Umbilical cord (tissue), 2 donors: ENCODE measurements at places on chromosomes 1 and 21.

GRCh38 chr1:220487297-220487820 is 40.6 kb upstream of the MARK1 start:
- DNase-seq = no peak

DNA sequence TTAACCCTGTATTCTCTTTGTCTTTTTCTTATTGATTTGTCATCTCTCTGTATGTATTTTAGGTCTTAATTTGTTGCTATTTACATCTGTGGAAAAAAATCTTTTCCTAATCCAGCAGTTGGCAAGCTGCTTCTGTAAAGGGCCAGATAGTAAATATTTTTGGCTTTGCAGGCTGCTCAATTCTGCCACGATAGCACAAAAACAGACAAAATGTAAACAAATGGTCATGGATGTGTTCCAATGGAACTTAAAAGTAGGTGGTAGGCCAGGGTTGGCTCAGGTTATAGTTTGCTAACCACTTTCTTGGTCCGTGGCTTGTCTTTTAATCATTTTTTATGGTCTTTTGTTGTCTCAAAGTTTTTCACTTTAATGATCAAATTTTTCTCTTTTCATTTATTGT is 371.8 kb downstream of the HHAT start:
- no peak for DNase-seq

GRCh38 chr1:98277118-98277517 is 356.3 kb upstream of the DPYD start:
- peak; percentile 30 for DNase-seq

- DNase-seq = peak; percentile 50
These were observed 5.8 kb upstream of the PLA2G2D start for GRCh38 chr1:20125100-20125499.

GRCh38 chr1:179856296-179856695 is 21.3 kb downstream of the TOR1AIP2 start:
- no peak for DNase-seq

DNA sequence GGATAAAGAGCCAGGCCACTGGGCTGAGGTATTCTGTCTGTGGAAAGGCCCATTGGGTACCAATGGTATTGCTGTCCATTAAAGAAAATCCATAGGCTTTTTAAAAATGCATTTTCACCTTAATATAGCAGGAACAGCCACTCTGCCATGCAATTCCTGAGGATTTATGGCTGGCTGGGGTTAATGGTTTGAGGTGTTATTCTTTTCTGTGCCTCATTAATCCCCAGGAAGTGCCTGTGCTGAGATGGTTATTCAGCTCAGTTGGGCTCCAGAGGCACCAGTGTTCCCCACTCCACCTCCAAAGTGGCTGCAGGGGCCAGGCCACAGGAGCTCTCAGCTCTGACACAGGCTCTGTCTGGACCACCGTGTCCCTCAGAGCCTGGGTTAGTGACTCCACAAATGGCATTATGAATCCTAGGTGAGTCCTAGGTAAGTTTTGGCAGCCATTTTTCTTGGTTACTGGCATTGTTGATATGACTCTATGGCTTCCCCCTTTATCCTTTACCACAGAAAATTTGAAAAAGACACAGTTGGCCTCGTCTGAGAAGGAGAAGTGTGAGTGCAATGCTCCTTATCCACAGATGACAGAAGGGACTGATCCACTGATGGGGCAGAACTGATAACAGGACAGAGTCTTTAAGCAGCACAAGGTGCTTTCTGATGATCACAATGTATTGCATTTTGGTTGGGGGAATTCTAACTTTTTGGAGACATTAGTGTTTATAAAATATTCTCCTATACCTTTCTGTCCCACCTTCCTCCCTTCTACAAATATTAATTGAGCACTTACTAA is 2.2 kb upstream of the PAPPA2 start:
- DNase-seq = no peak

DNA sequence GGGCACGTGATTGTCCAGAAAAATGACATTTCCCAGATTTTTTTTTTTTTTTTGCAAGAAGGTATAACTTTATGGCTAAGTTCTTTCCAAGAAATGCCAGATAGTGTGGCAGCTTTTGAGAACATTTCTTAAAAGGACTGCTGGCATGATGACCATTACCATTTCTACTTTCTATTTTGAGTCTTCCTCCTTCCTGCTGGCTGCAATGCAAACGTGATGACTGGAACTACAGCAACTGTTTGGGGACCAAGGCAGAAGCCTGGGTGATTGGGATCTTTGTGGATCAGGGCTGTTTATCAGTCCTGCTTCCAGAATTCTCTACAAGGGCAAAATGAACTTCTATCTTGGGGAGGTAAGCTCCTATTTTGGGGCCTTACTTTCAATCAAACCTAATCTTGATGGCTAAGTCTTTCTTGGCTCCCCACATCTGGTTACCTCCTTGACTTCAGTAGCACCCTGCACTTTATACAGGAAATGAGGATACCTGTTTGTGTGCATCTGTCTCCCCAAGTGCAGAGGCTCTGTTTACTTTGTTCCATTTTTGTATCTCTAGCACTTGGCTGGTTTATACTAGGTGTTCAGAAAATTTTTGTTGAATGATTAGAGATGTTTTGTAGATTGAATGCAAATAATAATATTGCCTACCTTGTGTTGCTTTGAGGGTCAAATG is 3.7 kb upstream of the DDX20 start:
- no peak for DNase-seq

GRCh38 chr1:207752456-207752998 is 673 bp downstream of the CD46 start:
- peak; percentile 11 for DNase-seq

GRCh38 chr1:246760422-246761347 is 36.5 kb downstream of the SCCPDH start:
- DNase-seq = no peak

DNA sequence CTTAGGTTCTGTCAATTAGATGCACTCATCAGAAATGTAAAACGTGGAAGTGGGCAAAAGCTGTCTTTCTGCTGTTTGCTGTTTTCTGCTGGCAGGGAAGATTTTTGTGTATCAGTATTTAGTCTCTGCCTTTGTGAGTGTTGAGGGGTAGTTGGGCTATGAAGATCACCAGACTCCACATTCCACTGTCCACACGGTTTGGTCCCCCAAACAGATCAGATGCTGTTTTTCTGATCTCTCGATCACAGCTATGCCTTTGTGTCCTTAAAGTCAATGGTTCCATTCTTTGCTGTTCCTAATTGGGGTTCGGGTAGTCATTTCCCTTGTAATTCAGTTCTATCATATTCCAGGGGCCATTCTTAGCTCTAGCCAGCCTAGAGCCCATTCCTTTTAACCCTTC is 27.0 kb upstream of the NPL start:
- DNase-seq = no peak

DNA sequence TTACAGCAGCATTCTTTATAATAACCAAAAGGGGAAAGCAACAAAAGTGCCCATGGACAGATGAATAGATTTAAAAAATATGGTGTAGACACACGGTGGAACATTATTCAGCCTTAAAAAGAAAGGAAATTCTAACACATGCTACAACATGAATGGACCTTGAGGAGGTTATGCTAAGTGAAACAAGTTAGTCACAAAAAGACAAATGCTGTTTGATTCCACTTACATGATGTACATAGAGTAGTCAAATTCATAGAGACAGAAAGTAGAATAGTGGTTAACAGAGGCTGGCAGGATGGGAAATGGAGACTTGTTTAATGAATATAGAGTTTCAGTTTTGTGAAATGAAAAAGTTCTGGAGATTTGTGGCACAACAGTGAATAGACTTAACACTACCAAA is 151.4 kb downstream of the CYYR1 start:
- DNase-seq = no peak

DNA sequence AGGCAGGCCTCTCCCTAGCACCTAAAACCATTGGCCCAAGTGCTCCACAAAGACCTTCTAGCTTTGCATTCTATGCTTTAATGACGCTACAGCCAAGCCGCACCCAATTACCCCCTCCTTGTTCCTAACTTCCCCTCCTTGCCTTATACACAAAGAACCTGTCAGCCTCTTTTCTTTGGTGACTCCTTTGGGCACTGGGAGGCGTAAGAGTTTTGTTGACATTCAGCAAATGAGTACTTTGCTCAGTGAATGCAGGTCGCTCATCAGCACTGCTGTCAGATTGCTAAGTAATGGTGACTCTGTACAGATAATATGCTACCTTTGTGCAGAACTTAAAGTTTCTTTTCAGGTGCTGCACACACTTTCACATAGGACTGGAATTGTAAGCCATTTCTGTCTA is 187.6 kb upstream of the FAM78B start:
- DNase-seq = no peak

- DNase-seq = no peak
These were observed 26.1 kb downstream of the SLC1A7 start for GRCh38 chr1:53116307-53116810.

GRCh38 chr1:230643908-230644307 is 1.6 kb downstream of the COG2 start:
- peak; percentile 15 for DNase-seq

DNA sequence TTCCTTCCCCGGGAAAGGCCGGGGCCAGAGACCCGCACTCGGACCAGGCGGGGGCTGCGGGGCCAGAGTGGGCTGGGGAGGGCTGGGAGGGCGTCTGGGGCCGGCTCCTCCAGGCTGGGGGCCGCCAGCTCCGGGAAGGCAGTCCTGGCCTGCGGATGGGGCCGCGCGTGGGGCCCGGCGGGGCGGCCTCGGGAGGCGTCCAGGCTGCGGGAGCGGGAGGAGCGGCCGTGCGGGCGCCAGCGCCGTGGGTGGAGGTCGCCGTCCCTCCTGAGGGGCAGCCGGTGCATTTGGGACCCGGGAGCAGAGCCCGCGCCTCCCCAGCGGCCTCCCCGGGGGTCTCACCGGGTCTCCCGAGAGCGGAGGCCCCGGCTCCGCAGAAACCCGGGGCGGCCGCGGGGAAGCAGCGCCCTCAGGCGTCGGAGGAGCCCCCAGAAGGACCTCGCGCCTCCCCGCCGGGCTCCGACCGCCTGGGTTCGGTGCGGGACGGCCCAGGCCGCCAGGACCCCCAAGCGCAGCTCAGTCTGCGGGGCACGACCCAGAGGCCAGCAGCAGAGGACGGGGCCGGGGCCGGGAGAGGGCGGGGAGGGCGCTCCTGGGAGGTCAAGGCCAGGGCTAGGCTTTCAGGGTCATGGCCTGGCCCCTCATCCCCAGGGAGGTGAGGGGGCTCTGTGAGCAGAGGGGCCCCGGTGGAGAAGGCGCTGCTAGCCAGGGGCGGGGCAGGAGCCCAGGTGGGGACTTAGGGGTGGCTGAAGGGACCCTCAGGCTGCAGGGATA is 7.2 kb upstream of the SLX9 start:
- DNase-seq = no peak

GRCh38 chr21:34795548-34796180 is 126.9 kb downstream of the CLIC6 start:
- no peak for DNase-seq

- DNase-seq = no peak
These were observed 3.4 kb upstream of the PKLR start for GRCh38 chr1:155304558-155305063.

- no peak for DNase-seq
These were observed 930 bp upstream of the ADAMTSL4 start for GRCh38 chr1:150548324-150548631.

DNA sequence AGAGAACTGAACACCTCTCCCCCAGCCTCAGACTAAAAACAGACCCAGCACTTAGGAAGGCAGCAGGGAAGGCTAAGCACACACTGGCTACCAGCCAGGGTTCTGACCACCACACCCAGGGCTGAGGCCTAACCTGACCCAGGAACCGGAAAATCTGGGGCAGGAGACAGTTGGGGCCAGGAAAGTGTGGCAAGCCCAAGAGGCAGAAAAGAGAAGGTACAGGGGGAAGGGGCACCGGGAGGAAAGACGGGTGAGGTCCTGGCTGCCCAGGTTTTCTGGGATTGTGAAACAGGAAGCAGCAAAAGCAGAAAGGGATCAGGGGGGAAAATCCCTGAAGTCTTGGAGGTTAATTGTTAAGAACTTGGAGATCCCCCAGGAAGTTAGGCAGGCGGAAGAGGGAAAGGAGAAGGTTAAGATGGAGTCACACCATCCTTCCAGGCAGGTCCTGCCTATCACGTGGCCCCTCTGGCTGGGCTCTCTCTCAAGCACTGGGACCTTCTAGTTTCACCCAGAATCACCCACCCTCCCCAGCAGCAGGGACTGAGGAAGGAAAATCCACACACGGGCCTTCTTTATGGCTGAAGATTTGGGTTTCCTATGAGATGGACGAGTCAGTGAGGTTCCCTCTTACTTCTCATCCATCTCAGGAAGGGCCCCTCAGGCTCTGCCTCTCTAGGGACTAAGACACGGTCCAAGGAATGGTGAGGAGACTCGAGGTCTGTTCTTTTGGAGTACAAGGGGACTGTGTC is 2.6 kb downstream of the HDGF start:
- peak; percentile 78 for DNase-seq

GRCh38 chr1:192564099-192564498 is 11.5 kb upstream of the RGS1 start:
- no peak for DNase-seq

DNA sequence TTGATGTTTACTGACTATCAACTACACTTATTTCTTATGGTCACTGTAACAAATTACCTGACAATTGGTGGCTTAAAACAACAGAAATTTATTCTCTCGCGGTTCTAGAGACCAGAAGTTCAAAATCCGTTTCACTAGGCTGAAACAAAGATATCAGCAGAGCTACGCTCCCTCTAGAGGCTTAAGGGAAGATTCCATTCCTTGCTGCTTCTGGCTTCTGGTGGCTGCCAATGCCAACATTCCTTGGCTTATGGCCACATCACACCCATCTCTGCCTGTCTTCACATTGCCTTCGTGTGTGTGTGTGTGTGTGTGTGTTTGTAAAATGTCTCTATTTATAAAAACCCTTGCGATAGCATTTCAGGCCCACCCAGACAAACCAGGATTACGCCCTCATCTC is 66.4 kb downstream of the LMX1A start:
- DNase-seq = no peak

DNA sequence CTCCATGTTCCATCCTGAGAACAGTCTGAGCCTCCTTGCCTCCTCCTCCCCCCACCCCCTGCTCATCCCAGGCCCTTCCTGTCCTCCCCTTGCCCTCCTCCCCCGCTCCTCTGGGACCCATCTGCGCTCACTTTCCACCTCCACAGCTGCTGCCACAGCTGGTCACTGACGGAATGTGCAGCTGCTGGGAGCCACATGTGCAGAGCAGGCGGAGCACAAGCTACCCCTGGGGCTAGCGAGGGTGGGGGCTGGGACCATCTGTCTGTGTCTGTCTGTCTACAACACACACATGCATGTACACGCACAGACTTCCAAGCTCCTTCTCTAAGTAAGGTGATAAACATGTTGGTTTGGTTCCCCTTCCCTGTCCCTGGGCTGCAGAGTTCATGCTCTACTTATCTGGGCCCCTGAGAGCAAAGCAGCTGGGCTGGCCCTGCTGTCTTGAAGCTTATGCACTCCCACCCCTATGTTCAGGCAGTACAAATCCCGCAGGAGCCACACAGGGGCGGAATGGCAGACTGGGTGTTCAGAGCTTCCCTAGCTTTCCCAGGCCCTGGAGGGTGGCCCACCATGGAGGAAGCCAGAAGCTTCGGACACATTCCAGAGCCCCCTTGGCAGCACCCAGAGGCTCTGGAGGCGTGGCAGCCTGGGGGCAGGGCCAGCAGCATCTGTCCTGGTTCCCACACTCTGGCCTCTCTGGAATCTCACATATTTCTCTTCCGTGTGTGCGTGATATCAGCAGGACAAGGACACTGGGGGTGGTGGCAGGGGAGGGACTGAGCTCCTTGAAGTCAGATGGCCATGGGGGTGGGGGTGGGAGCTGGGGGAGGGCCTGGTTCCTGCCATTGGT is 7.0 kb upstream of the HEYL start:
- peak; percentile 97 for DNase-seq

GRCh38 chr1:209585197-209585596 is 1.7 kb downstream of the CAMK1G start:
- DNase-seq = no peak
